Urinary bladder (tissue), 4 donors: ENCODE measurements at places on chromosomes 3 and 15. TPM values are rescaled to one million over a fixed set of nuclear protein-coding genes. Genes with fewer than 3 reads are reported as not detected.

The SLC2A2 gene
- total RNA-seq: not detected

The SLC22A14 gene
- 0.16 TPM for total RNA-seq

The SENP2 gene
- total RNA-seq: 45.7 TPM

The MFSD1 gene
- total RNA-seq: 110 TPM

The TXNRD3 gene
- 17.8 TPM for total RNA-seq

The KIF9 gene
- total RNA-seq: 4.3 TPM

The BOC gene
- 53.0 TPM for total RNA-seq

The STT3B gene
- total RNA-seq: 220 TPM

The CLDN11 gene
- total RNA-seq: 28.1 TPM

The TRH gene
- total RNA-seq: 0.16 TPM

The ITPR1 gene
- 240 TPM for total RNA-seq

The CLDN18 gene
- not detected for total RNA-seq
